DMS53 (cell line): ENCODE measurements at places on chromosomes 1 and 21.
A peak's percentile ranks its signal among the peaks of the same experiment; 100 is the strongest.

GRCh38 chr21:33201956-33202355, 27.8 kb upstream of the IFNAR2 start:
- DNase-seq, result no peak

DNA sequence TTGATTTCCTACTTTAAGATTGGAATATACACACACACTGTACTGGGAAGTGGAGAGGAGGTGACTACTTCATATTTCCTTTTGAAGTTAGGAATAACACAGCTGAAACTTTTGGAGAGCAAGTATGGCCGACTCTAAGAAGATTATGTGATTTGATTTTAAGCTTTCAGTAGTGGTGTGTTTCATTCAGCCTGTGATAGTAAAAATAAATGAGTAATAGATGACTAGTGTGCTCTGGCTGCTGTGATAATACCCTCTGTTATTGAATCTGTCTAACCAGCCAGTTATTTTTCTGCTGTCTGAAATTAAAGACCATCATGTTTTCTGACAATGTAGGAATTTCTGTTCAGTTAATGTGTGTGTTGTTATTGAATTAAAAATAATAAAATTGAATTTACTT, 48.3 kb downstream of the CTTNBP2NL start:
- DNase-seq, result no peak

DNA sequence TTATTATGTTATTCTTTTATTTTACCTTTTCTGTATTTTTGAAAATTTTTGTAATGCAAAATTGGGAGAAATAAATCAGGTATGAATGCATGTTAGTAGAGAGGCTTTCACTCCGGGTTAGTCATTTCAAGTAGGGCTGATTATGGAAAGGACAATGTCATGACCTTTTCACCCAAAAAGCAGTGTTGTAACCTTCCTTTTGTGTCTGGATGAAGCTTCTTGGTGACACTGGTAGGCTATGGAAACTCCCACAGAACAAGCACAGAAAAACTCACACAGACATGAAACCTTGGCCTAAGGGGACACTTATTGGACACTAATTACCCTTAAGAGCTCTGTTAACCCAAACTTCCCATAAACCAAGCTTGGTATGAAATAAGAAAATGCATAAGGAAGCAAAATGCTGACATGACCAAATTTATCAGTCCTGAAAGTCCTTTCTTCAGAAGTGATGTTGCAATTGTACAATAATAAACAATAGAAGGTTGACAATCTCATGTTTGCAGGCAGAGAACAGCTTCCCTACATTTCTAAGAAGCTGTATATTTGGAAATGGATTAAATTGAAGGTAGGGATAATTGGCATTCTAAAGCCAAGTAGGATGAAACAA, 70.0 kb upstream of the KCNJ15 start:
- DNase-seq, result no peak

GRCh38 chr1:100530880-100531487, 7.0 kb upstream of the GPR88 start:
- no peak for DNase-seq

DNA sequence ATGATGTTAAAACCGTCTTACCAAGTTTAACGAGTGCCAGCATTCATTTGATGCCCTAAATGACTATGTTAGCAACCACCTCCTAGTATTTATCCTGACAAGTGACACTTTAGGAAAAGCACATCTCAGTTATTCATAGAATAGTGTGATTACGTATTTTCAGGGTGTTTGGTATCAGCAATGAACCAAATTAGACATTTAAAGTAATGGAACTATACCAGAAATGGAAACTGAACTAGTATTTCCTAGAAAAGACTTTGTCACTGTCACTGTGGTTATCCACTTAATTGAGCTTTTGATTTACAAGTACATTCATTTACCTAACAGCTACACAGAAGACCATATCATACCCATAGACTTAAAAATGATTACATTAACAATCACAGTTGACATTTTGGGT, 3.6 kb upstream of the IL12RB2 start:
- no peak for DNase-seq

- no peak for DNase-seq
Observed at GRCh38 chr1:47672622-47673021, 234.8 kb downstream of the FOXD2 start.

GRCh38 chr1:204287466-204287891, 72.2 kb downstream of the PLEKHA6 start:
- DNase-seq, result peak; percentile 79

DNA sequence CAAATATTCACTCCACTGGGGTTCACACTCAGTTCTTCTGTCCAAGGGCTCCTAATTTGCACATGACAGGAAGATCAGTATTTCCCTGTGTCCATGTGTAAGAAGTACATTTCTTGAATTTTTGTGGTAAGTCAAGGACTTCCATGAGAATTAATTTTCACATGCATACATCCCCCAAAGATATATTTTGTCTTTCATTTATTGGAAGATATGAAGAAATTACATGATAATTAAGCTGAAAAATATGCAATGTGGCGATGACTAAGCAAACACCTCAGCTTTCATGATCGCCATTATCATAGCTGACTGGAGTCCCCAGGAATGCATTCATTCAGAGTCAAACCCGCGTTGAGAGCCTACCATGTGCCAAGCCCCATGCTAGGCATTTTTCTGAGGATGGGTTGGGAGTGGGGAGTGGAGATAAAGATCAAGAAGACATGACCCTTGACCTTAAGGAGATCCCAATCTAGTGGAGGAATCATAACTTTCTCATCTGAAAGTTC, 104.6 kb upstream of the F3 start:
- no peak for DNase-seq

DNA sequence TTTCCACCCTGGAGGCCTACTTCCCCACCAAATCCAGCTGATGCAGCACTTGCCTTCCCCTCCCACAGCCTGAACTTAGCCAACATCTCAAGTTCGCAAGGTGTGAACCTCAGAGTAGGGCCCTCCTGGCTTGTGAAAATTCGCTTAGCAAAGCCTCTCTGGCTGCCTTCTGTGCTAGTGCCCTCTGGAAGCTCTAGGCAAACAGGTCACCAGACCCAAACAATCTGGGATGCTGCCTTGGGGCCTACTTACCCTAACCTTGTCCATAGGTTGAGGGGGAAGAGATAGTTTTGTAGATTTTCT, 30.3 kb upstream of the TRABD2B start:
- no peak for DNase-seq

DNA sequence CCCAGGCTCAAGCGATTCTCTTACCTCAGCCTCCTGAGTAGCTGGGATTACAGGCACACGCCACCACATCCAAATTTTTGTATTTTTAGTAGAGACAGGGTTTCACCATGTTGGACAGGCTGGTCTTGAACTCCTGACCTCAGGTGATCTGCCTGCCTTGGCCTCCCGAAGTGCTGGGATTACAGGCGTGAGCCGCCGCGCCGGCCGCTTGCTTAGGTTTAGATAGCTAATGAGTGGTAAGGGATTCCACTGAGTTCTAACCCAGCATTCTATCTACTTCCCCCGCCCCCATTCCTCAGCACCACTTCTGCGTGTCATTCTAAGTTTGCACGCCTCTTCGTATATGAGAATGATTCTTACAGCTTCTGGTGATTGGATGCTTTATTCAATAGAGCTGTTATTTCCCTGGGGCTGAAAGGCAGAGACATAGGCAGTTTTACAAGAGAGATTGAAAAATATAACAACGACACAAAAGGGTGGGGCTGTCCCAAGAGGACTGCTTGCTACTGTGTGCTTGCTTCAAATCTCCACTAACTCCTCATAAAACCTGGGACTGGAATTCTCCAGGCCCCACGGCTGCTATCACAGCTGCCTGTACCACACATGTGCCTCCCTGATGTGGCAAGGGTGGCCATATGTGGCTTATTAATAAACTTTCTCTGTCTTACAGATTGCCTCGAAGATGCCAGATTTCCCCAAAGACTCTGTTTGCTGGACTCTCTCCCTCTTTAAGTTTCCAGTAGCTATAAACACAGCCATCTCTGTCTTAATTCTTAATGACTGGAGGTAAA, 23.7 kb upstream of the GREM2 start:
- no peak for DNase-seq

- DNase-seq, result no peak
Observed at GRCh38 chr1:221602830-221603229, 139.1 kb downstream of the DUSP10 start.

- DNase-seq, result no peak
Observed at GRCh38 chr1:241762713-241763339, 85.2 kb upstream of the EXO1 start.

- no peak for DNase-seq
Observed at GRCh38 chr1:220928320-220928719, 49.1 kb downstream of the HLX start.

DNA sequence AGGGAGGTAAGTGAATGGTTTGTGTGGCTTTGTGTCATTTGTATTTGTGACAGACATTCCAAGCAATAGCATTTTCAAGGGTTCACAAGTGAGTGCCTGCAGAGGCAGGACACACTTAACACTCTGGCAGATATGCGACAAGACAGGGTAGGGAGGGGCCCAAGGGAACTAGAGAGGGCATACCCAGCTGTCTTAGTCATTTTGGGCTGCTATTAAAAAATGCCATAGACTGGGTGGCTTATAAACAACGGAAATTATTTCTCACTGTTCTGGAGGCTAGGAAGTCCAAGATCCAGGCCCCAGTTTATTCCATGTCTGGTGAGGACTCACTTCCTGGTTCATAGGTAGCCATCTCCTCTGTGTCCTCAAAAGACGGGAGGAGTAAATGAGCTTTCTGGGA, 137.4 kb downstream of the FGGY start:
- no peak for DNase-seq

GRCh38 chr1:155990005-155990739, 11.8 kb upstream of the ARHGEF2 start:
- DNase-seq, result no peak

GRCh38 chr1:35725596-35725995, 6.9 kb upstream of the C1orf216 start:
- no peak for DNase-seq

DNA sequence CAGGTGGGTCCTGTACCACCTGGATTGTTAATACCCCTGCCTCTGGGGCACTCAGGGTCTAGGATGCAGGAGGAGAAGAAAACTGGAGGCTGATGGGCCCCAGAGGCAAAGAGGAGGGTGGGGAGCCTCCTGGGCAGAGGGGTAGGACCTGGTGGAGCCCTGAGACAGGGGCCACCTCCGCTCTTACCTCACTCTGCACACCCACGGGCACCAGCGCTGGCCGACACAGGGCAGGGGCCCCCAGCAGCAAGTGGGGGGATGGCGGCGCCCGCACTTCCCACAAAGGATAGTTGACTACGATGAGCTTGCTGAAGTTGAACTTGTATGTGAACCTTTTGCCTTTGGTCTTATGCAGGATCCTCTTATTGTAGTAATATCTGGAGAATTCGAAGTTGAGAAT, 1.1 kb downstream of the ETV3L start:
- no peak for DNase-seq
